ENCODE measurements at places on chromosomes 4 and X.

- no peak for DNase-seq
Observed at GRCh38 chrX:270848-271367, 10.3 kb upstream of the PLCXD1 start.

GRCh38 chrX:20472148-20472547 is 205.4 kb upstream of the RPS6KA3 start:
- no peak for DNase-seq

GRCh38 chr4:96685691-96686090 is 845.8 kb downstream of the PDHA2 start:
- DNase-seq, result no peak

DNA sequence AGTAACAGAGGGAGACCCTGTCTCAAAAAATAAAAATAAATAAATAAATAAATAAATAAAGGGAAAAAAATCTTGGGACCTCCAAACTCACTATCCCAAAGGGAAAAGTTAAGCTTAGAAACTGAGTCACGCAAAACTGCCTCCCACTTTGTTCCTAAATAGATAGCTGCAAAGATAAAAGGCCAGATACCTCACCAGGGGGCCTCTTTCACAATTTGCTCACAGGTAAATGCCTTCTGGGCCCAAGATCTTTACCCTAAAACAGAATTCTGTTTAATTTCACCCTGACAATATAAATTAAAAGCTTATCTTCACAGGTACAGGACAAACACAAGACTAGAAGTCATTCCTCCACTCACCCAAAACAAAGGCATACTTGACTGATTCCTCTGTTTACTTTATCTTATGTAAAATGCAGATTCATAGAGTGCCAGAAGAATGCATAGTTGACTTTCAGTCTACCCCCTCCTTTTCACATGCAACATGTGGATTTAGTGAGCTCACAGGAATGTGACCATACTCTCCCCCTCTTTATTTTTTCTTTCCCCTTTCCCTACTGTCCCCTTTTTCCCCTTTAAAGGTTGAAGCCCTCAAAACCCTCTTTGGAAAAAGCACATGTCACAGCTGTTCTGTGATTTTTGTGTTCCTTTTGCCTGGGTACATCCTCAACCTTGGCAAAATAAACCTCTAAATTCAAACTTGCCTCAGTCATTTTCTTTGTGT is 23.4 kb downstream of the ELF2 start:
- no peak for DNase-seq

DNA sequence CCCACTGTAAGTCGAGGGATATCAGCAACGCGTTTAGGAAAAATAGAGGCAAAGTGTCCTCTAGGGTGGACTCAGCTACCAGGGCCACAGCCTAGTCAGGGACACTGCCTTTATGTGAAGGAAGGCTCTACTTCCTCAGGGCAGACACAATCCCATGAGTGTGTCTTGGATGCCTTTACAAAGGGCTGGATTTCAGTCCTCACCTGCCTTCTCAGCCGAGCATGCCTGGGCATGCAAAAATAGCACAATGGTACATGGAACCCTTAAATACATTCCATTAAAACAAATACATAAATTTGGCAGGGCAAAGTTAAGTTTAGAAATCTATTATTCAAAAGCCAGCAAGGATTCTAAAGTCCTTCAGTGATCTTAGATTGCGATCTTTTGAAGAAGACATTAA is 51.1 kb downstream of the DMD start:
- no peak for DNase-seq

GRCh38 chr4:48409203-48409602 is 67.9 kb downstream of the SLAIN2 start:
- no peak for DNase-seq

GRCh38 chr4:56307423-56307822 is 79.9 kb downstream of the AASDH start:
- DNase-seq, result no peak

DNA sequence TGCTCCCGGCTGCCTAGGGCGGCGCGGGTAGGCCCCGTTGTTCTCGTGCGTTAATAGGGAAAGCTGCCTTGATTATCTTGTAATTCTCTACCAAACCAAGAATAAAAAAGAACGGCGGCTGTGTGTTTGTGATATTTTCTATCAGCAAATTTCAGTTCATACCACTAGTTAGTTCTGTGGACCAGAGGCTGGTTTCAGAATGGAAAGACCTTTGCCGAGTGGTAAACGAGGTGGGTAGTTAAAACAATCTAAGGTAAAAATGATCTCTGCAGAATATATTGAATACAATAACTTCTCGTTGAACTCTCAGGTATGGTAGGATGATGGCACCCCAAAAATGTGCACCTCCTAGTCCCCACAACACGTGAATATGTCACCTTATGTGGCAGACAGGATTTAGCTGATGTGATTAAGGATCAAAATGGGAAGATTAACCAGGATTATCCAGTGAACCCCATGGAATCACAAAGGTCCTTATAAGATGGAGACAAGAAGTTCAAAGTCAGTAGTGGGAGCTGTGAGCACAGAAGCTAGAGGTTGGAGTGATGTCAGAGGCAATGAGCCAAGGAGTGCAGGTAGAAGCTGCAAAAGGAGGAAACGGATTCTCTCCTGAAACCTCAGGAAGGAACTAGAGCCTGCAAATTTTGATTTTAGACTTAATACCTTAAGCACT is 574 bp upstream of the CFAP97 start:
- no peak for DNase-seq

DNA sequence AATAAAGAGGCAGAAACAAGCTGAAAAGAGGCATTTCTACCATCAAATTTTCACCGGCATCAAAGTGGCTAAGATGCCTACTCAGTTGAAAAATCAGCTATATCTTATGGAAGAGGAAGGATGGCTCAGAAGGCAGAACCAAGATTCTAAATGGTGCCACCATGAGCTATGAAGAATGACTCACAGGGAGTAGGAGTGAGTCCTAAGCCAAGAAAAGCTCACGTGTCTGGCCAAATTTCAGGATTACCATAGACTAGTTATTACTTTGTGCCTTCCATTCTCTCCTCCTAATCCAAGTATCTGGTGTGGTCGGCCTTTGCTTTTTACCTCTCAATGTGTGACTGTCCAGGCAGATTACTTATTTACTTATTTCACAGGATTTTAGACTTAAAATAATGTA is 54.8 kb downstream of the BMP3 start:
- no peak for DNase-seq

DNA sequence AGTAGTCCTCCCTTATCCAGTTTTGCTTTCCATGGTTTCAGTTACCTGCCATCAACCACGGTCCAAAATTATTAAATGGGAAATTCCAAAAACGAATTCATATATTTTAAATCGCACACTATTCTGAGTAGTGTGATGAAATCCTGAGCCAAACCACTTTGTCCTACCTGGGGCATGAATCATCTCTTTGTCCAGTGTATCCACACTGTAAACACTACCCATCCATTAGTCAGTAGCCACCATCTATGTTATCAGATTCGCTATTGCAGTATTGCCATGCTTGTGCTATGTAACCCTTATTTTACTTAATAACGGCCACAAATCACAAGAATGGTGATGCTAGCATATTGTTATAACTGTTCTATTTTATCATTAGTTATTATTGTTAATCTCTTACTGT is 704.6 kb downstream of the SMARCA1 start:
- DNase-seq, result no peak

DNA sequence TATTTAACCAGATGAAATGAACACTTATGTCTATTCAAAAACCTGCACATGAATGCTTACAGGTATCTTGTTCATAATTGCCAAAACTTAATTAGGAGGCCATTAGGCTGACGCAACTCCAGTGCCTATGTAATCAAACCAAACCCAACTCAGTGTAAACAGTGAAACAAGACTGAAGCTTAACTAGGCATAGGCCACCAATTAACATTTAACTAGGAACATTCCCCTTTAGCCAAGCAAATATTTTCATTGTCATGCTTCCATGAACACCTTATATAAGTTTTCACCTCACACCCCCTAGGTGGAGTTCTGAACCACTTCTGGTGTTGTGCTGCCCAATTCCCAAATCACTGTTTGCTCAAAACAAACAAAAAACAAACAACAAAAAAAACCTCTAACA is 686.0 kb downstream of the STPG2 start:
- no peak for DNase-seq

- no peak for DNase-seq
Observed at GRCh38 chr4:8333726-8334460, 64.3 kb downstream of the HTRA3 start.
